Kidney (tissue), 22 donors: ENCODE measurements at places on chromosomes 2 and 18. TPM values are rescaled to one million over a fixed set of nuclear protein-coding genes. Genes with fewer than 3 reads are reported as not detected.

DNA sequence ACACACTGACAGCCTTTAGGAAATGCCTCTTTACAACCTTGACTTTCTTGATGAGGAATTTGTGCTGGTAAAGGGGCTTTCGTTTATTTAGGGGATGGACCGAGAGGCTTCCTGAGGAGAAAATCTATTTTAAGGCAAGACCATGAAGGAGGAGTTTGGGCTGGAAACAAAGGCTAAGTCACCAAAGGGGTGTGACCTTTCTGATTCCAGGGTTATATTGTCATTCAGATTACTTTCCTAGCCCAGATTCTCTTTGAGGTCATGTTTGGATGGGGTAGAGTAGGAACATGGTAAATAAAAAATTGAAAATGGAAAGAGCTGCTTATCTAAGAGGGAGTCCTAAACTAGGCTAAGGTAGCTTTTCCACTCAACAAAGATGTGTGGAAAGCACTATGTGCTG is 77.1 kb upstream of the UGP2 start:
- no peak for DNase-seq

DNA sequence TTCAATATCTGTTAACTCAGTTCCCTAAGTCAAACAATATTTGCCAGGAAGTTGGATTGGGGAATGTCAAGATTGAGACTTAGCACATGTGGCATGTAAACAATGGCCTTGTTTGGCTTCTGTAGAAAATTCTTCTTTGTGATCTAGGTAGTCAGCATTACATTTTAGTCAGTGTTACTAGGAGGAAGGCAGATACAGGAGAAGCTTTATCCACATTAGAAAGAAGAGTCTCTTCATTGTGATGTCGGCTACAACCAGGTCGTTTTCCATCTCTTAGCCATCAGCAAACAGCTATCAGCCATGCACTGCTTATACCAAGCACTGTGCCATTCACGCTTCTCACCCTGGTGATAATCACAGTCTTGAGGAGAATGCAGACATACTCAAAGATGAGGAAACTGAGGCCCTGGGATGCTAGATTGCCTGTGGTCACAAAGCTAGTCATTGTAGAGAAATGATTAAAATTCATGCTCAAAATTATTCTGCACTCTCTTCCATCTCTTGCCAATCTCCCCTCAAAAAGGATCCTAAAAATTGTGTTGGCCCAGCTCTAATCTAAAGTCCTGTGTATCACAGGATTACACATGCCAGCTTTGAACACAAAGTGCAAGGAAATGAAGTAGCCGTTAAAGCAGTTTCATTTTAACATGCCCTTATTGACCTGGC is 3.2 kb downstream of the GALNT5 start:
- DNase-seq = no peak

- no peak for DNase-seq
Observed at GRCh38 chr2:239293775-239294430, 106.9 kb downstream of the HDAC4 start.

DNA sequence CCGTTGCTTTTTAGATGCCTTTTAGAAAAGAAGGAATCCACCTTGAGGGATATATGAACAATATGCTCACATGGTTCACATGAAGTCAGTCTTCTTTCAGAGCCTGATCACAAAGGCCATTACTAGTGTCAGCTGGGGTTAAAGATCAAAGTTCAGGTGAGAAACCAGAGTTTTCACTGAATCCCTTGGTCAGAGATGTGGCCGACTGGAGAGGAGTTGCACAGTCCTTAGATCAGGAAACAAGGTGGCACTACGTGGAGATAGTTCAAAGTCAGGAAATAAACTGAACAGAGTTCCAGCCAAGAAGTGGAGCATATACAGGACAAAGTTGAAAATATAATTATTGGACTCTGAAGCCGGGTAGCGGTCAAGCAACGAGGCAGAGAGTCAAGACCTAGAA is 54.6 kb downstream of the AAK1 start:
- no peak for DNase-seq

DNA sequence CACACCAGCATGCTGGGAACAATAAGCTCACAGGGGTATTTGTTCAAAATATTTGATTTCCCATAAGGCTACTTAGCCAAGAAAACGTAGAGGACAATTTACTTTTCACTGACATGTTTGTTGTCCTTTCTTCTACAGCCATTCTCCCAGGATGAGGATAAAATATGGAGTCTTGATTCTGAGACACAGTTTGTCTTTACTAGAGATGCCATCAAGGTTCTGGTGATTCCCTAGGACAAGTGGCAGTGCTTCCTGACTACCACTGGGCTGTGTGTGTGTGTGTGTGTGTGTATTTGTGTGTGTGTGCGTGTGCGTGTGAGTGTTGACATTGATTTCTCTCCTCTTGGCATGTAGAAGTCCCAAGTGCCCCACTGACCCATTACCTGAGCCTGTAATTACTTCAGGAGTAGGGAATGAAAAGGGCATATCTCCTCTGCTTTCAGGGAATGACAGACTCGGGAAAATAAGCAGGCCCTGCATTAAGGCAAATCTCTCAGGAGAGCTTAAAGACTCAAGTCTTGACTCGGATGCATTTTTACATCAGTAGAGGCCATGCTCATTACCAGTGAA is 761.6 kb downstream of the DCC start:
- no peak for DNase-seq

- no peak for DNase-seq
Observed at GRCh38 chr2:1819419-1819818, 75.1 kb upstream of the PXDN start.

- no peak for DNase-seq
Observed at GRCh38 chr2:76679025-76679396, 843.2 kb downstream of the LRRTM4 start.

Gene CAD
- polyA plus RNA-seq = 8.8 TPM

Gene KHK
- polyA plus RNA-seq = 538 TPM

Gene SLC4A5
- 1.1 TPM for polyA plus RNA-seq

Gene RAB6C
- 0.17 TPM for polyA plus RNA-seq
